ENCODE measurements at places on chromosomes 3 and 15. TPM values are rescaled to one million over a fixed set of nuclear protein-coding genes. Genes with fewer than 3 reads are reported as not detected.

PP2D1 gene
- not detected for total RNA-seq

SENP7 gene
- total RNA-seq = 39.0 TPM

UBE2E1 gene
- 107 TPM for total RNA-seq

APBA2 gene
- total RNA-seq = 9.5 TPM

- DNase-seq = no peak
Measured at GRCh38 chr15:27059610-27060202, 88.7 kb downstream of the GABRG3 start.

DNA sequence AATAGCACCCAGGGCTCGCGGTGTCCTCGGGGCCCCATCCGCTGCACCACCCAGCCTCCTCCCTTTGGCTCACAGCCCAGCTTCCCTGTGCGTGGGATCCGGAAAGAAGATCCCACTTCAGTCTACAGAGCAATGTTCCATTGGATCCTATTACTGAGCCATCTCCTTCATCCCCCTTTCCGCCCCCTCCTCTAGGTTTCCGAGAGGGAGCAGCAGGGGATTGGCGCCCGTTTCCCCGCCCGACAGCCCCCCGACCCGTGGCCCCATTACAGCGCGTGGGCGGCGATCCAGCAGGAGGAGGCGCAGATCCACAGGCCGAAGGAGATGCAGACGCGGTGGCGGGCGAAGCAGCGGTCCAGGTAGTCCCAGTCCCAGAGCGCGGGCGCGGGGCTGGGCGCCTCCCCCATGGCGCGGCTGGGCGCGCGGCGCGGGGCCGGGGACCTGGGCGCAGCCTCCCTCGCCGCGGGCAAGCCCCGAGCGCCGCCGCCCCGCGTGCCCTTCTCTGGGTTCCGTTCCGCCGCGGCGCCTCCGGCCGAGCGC, 340 bp downstream of the TMEM44 start:
- no peak for DNase-seq

DNA sequence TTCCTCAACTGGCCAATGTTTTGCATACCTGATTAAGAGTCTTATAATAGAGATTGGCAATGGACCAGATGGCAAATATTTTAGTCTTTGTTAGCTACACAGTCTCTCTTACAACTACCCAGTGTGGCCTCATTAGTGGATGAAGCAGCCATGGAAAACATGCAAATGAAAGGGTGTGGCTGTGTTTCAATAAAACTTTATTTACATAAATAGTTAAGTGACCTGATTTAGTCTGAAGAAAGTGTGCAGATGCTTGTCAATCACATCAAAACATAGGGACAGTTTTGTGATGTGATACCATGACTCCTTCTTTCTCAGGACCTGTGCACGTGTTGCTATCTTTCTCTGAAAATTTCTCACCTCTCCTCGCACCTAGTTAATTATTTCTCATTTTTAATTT, 309.8 kb upstream of the GRM7 start:
- DNase-seq = no peak

GRCh38 chr15:35583863-35584528, 38.0 kb upstream of the DPH6 start:
- DNase-seq = no peak

- no peak for DNase-seq
Measured at GRCh38 chr15:99895956-99896311, 162.7 kb upstream of the LYSMD4 start.

- DNase-seq = no peak
Measured at GRCh38 chr3:107271787-107272387, 105.4 kb upstream of the CCDC54 start.

DNA sequence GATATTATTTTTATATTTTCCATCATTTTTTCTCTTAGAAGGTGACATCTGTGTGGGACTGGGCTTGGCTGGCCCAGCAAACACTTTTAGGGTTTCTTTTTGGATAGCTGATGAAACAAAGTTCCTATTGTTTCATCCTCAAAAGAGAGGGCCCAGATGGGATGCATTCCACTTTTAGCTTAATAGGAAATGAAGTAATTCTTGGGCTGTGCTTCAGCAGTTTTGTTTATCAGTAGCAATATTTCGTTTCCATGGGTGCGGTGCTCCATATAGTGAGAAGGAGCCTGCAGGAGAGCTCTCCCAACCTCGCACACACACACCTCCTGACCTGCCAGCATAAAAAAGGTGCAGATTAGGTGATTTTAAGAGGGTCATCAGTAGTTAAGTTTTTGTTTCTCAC, 147.5 kb downstream of the AKAP13 start:
- no peak for DNase-seq

DNA sequence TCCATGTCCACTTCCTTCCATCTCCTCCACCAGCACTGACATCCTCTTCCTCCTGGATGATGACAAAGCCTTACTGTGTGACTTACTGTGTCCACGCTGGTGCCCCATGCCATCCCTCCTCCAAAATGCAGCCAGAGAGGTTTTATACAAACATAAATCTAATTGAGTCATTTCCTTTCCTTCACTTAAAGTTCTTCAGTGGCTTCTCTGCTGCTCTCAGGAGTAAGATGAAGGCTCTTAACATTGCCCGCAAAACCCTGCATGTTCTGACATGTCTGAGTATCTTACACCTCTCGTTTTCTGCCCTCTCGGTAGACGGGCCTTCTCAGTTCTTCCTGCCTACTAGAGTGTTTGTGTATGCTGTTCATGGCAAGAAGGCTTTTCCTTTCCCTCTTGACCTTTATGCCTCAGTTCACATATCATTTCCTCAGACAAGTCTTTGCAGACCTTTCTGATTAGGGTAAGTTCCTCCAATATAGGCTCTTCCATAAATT, 175.5 kb downstream of the CFAP20DC start:
- no peak for DNase-seq

- DNase-seq = no peak
Measured at GRCh38 chr15:70086636-70087035, 11.1 kb downstream of the TLE3 start.

DNA sequence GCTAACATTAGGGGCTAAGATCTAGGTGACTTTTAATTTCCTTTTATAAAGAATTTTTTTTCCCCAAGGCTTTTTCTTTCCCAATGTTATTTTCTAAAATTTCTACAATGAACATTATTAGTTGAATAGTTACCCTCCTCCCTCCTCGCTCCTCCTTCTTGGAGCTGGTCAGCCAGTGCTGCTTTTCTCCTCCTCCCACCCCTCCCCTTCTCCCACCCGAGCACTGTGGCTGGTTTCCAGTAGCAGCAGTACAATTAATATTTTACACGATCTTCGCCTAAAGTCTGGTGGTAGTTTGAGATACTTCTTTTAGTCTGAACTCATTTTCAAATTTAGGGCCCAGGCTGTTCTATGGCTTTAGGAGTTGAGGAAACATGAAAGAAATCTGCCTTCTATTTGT, 41.6 kb downstream of the EEFSEC start:
- no peak for DNase-seq

GRCh38 chr3:15205934-15206661, at the start of gene CAPN7:
Gene CAPN7 (plus strand): TSS chr3:15206246. CDS start chr3:15206496, 250 bp downstream.
- peak; percentile 93 for DNase-seq

- no peak for DNase-seq
Measured at GRCh38 chr3:194399874-194400411, 877 bp upstream of the GP5 start.

GRCh38 chr15:26590676-26591075, 182.2 kb downstream of the GABRB3 start:
- DNase-seq = no peak

- no peak for DNase-seq
Measured at GRCh38 chr3:153897842-153898241, 223.3 kb upstream of the ARHGEF26 start.

DNA sequence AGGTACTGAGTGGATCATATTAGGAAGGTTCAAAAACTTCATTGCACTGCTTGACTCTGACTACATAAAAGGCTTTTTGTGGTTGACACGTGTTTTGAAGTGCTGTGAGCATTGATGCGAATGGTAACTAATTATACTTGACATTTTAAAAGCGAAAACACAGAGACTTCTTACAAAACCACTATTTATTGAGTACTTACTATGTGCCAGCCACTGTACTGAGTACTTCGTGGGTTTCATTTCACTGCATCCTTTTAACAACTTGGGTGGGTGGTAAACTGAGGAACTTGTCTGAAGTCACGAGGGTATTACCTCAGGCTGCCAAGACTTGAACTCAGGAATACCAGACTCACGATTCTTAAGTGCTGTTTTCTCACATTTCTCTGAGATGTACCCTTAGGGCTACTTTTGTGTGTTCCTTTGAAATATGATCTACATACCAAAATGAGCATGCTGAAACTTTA, 45.3 kb upstream of the PPP4R2 start:
- DNase-seq = no peak
